ENCODE measurements at places on chromosomes 7 and 10. TPM values are rescaled to one million over a fixed set of nuclear protein-coding genes. Genes with fewer than 3 reads are reported as not detected.

PRLHR gene
- not detected for total RNA-seq

LRIT1 gene
- 0.07 TPM for total RNA-seq

GIMAP2 gene
- total RNA-seq = not detected

PPP3CB gene
- 42.9 TPM for total RNA-seq

SLC16A12 gene
- total RNA-seq = 2.0 TPM

All from GM23338 (cell line).